ENCODE measurements at places on chromosomes 4 and X.

DNA sequence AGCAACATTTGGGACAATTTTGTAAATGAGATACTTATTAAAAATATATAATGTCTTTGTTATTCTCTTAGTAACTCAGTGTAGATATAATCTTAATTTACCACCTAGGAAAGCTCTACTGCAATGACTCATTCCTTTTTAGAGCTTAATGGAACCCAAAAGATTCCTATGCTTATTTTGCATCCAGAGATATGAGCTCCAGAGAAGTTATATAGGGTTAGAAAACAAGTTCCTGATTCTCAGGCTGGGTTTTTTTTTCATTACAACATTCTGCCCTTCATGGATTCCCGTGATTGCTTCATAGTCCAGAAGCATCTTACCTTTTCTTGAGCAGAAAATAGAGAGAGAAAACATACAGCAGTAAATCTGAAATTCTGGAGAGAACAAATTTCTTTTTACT lies 57.9 kb upstream of the CXCL8 start:
- no peak for DNase-seq

DNA sequence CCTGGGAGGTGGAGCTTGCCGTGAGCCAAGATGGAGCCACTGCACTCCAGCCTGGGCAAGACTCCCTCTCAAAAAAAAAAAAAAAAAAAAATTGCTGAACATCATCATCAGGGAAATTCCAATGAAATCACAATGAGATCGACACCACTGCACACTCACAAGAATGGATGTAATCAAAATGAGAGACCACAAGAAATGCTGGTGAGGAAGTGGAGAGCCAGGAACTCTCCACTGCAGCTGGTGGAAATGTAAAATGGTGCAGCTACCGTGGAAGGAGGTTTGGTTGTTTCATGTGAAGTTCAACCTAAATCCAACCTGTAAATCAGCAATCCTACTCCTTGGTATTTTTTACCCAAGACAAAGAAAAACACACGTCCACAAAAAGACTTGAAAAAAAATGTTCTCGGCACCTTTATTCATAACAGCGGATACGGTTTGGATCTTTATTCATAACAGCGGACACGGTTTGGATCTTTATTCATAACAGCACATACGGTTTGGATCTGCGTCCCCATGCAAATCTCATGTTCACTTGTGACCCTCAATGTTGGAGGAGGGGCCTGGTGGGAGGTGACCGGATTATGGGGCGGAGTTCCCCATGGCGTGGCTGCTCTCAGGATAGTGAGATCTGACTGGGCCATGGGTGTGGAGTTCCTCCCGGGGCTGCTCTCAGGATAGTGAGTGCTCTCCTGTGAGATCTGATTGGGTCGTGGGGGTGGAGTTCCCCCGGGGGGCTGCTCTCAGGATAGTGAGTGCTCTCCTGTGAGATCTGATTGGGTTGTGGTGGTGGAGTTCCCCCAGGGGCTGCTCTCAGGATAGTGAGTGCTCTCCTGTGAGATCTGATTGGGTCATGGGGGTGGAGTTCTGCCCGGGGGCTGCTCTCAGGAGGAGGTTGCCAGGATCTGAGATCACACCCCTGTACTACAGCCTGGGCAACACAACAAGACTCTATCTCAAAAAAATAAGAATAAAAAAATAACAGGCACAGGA lies 7.7 kb downstream of the GAK start:
- no peak for DNase-seq

DNA sequence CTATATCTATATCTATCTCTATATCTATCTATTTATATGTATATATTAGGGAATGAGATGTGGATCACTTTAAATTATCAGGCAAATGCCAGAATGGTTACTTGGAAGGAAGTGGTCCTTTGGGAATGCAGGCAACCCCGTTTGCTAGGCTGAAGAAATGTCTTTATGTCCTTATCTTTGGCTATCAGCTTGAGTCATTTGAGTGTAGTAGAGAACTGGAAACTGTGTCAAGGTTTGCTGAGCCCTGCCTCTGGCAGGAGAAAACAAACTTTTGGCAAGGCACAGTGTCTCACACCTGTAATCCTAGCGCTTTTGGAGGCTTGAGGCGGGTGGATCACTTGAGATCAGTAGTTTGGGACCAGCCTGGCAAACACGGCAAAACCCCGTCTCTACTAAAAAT lies 167.3 kb downstream of the ACTRT1 start:
- no peak for DNase-seq

DNA sequence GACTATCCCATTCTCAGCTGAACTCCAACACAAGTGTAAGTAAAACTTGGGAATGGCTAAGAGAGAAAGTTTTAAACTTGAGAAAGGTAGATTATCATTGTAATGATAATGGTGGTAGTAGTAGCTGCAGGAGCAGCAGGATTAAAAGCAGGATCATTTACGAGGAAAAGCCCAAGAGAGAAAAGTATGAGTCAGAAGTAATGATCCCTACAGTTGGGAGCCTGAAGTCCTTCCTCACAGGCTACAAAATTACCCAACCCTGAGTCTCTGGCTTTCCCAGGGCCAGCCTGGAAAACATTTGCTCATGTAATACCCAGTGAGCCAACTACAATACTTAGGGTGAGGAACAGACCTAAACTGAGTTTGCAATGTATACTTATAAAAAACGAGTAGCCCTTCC lies 4.4 kb upstream of the PRDM8 start:
- DNase-seq, result no peak

DNA sequence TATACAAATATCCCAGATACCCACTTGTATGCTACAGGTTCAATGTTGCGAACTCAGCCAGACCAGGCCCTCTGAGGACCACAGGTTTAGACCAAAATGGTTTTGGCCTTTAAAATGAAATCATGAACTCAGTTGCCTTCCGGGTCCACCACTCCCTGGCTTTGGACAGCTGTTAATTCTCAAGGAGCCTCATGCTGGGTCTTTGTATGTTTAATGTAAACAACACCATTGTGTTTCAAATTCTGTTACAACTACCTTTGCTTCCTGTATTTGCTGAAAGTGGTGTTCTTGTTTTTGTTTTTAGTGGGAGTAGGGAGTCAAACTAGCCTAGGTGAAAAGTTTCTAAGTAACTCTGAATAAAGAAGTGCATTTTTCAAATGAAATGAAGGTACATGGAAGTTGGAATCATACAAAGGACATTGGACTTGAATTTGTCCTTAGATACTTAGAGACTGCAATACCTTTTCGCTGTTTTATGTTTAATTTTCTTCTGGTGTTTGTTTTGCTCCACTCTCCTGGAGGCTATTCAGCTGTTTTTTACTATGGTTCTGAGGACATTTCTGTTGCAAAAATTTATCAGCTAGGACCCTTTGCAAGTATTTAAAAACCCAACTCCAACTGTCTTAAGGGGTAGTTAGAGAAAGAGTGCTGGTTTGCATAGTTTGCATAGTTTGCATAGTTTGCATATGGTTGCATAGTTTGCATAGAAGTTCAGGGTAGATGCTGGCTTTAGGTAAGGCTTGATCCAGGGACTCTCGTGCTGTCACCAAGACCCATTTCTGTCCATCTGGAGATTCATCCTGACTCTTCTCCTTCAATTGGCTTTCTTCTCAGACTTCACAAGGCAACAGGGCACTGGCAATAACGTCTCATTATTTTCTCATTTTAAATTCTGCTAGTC lies 70.1 kb downstream of the MID1IP1 start:
- no peak for DNase-seq
